Ascending aorta (tissue), 2 donors: ENCODE measurements at places on chromosomes 5 and 9. TPM values are rescaled to one million over a fixed set of nuclear protein-coding genes. Genes with fewer than 3 reads are reported as not detected.
A peak's percentile ranks its signal among the peaks of the same experiment; 100 is the strongest.

- DNase-seq = no peak
Measured at GRCh38 chr5:54518146-54518817, 723 bp downstream of the SNX18 start.

GRCh38 chr9:27329291-27329690 is 32.3 kb upstream of the EQTN start:
- no peak for DNase-seq

ANGPTL2 gene
- total RNA-seq = 19.6 TPM

GRCh38 chr5:135313405-135313804 is 85.6 kb downstream of the MACROH2A1 start:
- peak; percentile 31 for DNase-seq

RLN2 gene
- total RNA-seq = not detected

LCN2 gene
- not detected for total RNA-seq

SCAI gene
- total RNA-seq = 2.4 TPM
